Hematopoietic multipotent progenitor cell treated with erythropoietin and hydrocortisone succinate and interleukin-3 and kit ligand, for 8 days (in vitro differentiated cells): ENCODE measurements at places on chromosomes 13 and 19.

DNA sequence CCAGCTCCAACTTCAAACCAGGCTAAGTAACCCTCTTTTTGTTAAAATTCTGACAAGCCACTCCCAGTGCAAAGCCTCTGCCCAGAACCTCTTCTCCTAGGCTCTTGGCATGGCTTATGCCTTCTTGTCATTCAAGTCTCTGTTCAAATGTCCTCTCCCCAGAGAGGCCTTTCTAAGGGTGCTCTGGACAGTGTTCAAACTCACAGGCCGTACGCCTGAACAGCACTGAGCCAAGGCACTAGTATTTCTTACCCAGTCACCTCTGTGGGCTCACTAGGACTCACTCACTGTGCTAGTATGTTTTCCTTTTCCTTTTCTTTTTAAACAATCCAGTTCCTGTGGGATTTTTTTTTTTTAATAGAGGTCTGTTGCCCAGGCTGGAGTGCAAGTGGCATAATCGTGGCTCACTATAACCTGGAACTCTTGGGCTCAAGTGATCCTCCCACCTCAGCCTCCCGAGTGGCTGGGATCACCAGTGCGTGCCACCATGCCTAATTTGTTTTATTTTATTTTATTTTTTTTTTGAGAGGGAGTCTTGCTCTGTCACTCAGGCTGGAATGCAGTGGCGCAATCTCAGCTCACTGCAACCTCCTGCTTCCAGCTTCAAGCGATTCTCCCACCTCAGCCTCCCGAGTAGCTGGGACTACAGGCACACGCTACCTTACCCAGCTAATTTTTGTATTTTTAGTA lies 2.3 kb upstream of the ASF1B start:
- no peak for DNase-seq

GRCh38 chr13:40146063-40146462 lies 490.6 kb downstream of the COG6 start:
- no peak for DNase-seq

- DNase-seq, result no peak
Measured at GRCh38 chr19:45780448-45781213, 1.7 kb downstream of the DMPK start.

DNA sequence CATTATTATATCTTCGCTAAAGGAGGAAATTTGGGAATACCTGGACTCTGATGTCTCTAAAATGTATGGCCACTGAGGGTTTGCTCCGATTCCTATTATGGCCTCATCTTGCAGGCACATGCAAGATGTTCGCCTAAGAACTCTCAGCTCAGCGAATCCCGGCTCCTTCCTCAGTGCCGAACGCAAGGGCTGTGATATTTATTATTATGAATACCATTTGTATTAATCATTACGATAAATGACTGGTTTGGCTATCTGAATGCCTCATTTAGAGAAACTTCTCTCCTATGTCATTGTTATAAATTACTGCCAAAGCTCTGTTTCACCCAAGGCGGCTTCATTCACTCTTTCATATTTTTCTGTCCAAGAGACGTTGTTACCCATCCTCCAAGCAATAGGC lies 369.7 kb upstream of the TSHZ3 start:
- DNase-seq, result no peak

DNA sequence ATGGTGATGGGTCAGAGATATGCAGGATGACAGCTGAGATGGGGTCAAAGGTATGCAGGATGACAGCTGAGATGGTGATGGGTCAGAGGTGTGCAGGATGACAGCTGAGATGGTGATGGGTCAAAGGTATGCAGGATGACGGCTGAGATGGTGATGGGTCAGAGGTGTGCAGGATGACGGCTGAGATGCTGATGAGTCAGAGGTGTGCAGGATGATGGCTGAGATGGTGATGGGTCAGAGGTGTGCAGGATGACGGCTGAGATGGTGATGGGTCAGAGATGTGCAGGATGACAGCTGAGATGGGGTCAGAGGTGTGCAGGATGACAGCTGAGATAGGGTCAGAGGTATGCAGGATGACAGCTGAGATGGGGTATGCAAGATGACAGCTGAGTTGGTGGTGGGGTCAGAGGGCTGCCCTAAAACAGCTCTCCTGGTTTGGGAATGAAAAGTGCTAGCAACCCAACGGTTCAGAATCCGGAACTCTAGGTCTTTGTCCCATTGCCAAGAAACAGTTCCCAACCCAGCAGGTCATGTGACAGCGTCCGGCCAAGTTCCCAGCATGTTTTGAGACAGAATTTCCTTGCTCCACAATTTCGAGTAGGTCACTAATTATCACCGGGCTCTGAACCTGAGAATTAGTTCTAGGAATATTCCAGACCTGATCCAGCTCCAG lies 3.2 kb downstream of the SELENOW start:
- DNase-seq, result no peak

DNA sequence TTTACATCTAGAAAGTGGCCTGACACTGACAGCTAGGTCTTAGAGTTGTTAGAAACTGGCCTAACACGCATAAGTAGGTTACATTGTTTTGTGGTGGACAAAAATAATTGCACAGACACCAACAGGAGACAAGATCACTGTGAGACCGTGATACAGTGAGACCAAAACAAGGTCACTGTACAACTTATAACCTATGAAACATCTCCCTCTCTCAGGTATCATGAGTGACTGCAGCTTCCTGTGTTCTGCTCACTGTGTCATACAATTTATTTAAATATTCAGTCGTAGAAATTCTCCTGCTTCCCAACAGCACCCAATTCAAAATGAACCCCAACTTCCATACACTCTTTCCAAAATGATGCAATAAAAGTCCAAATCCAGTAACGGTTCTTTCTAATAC lies 2165.2 kb downstream of the PCDH9 start:
- no peak for DNase-seq

- DNase-seq, result no peak
Measured at GRCh38 chr19:40367577-40368434, 19.3 kb downstream of the PLD3 start.

- DNase-seq, result no peak
Measured at GRCh38 chr13:34469196-34469986, 472.7 kb upstream of the NBEA start.

GRCh38 chr19:35389192-35389861 lies 18.5 kb downstream of the GPR42 start:
- DNase-seq, result peak; percentile 89

- no peak for DNase-seq
Measured at GRCh38 chr13:23445794-23446193, 12.3 kb upstream of the SACS start.

DNA sequence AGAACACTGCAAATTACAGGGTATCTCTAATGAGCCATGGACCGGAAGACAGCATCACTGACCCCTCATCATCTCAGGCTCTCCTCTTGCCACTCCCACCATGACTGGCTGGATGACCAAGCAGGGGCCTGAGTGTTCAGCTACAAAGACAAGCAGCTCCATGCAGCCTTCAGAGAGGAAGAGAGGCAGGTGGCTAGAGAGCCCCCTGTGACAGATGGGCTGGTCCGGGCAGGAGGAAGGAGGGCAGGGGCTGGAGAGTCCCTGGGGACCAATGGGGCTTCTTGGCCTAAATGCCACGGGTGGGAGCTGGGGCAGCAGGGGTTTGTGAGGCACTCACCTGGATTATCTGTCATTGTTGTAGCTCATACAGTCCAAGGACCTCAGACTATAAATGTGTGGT lies 12.8 kb upstream of the RASA3 start:
- no peak for DNase-seq

DNA sequence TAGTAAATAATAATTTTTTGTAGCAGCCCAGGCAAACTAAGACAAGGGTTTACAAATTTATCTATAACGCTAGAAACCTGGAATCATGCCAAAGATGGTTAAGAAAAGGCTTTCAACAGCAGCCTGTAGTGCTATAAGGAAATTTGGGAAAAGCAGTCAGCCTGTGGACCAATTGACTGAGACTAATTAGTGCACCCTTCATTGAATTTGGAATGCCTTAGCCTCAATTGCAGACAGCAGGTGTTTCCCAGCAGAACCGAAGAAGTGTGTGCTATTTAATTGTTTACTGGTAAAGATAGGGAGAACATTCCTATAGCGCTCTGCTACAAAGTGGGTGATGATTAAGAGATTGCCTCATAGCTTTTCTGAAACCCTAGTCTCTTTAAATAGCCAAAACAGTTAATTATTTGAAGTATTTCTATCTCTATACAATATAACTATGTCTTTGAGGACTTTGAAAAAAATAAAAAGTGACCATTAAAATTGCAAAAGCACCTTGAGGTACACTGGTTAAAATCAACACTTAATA lies 1884.3 kb upstream of the PCDH20 start:
- no peak for DNase-seq

GRCh38 chr19:58385313-58385890 lies 1.7 kb upstream of the RPS5 start:
- no peak for DNase-seq

DNA sequence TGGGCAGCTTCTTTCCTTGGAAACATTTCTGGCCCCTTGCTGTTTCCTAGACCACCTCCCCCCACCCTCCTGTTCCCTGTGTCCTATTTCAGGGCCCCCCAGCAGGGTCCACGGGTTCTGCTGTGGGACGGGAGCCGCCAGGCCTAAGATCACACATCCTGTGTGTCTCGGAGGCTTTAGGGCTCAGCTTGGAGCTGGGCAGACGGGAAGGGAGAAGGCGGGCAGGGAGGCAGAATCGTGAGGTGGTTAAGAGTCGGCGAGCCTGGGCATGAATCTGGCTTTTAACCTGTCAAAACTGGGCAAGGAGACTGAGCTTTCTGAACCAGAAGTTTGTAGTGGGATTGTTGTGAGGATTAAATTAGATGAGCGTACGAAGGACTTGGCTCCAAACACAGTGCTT lies 4.8 kb downstream of the KCNC3 start:
- no peak for DNase-seq

DNA sequence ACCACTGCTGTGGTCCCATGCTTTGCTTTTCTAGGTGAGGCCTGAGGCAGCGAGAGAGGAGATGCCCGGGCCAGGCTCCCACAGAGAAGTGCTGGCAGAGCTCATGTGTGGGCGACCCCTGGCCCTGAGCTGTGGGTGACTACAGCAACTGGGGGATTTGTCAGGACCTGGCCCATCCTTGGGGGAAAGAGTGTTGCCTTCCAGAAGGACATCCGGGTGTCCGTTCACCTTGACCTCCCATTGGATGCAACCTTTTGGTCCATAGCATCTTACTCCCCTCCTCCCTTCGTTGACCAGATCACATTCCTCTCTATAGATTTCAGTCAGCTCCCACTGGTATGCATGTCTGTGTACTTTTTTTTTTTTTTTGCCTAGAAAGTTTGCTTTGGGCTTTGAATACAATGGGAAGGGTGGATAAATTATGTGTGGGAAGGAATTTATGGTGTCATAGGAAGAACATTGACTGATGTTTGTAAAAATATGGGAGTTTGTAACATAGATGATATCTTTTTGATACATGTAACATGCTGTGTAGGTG lies 84.2 kb upstream of the RNF113B start:
- no peak for DNase-seq

DNA sequence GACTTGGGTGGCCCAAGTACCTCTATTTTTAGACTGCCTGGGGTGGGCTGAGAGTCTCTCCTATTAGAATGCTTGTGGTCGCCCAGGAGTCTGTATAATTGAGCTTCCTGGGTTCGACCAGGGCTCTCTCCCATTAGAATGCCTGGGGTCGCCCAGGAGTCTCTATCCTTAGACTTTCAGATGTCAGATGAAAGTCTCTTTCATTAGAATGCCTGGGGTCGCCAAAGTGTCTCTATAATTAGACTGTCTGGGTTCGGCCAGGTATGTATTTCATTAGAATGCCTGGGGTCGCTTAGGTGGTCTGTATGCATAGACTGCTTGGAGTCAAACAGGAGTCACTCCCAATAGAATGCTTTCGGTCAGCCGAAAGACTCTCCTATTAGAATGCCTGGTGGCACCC lies 1471.7 kb downstream of the UQCRFS1 start:
- no peak for DNase-seq

- DNase-seq, result no peak
Measured at GRCh38 chr13:40505196-40505595, 161.2 kb downstream of the FOXO1 start.

DNA sequence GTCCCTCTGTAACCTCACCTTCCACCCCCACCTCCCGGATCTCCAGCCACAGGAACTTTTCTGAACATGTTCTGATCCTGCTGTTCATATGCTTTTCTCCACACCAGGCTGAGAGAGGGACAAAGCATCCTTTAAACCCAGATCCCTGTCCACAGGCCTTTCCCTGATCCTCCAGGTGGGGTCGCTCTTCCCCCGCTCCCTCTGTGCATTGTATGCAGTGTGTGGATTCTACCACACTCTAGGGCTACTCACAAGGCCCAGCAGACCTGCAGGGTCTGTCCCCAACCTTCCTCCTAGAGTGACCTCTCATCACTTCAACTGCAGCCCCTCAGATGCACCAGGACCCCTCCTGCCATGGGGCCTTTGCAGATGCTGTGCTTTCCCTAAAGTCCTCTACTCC lies 1200.6 kb downstream of the UQCRFS1 start:
- DNase-seq, result no peak
